Prostate gland (tissue), 2 donors: ENCODE measurements at places on chromosomes 1 and 21.

DNA sequence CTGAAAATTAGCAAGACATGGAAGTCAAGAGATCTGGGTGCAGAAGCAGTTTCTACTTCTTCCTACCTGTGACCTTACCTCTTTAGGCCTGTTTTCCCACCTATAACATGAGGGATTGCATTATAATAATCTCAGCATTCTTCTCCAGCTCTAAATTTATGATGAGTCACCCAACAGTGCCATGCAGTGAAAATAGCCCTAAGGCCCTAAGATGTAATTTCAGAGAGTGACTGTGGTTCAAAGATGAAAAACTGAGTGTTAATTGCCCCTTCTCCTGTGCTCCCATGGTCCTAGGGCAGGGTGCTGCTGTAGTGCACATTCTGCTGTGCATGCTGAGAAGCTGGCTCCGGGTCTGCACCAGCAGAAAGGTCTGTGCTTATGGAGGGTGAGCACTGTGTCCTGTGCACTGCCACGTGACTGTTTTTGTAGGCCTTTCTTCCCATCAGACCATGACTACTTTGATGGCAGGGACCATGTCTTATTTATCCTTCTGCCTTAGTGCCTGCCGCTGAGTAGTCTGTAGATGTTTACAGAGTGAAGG is 29.7 kb downstream of the JUN start:
- no peak for DNase-seq

GRCh38 chr1:2229037-2229864 is 1.1 kb downstream of the SKI start:
- DNase-seq, result peak; percentile 69

- DNase-seq, result no peak
Measured at GRCh38 chr1:5939271-5940170, 52.7 kb downstream of the NPHP4 start.

GRCh38 chr1:165174491-165174890 is 182.0 kb downstream of the LMX1A start:
- DNase-seq, result peak; percentile 11

- DNase-seq, result peak; percentile 27
Measured at GRCh38 chr1:37808369-37809319, 636 bp upstream of the YRDC start.

DNA sequence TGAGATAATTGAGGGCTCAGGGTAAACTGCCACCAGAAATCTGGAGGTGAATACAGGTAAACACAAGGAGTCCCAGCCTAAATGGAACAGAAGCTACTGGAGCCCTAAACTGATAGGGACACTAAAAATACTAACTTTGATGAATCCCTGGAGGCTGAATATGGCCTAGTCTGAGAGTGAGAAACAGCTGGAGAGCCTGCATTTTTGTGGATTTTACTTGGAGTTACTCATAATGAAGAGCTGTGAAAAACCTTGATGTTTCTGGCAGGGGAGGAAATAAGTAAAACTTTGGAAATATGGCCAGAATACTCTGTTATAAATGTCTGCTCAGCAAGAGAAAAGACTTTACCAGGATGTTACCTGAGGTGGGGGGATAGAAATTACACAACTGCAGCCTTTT is 164.4 kb downstream of the LIPI start:
- DNase-seq, result no peak

DNA sequence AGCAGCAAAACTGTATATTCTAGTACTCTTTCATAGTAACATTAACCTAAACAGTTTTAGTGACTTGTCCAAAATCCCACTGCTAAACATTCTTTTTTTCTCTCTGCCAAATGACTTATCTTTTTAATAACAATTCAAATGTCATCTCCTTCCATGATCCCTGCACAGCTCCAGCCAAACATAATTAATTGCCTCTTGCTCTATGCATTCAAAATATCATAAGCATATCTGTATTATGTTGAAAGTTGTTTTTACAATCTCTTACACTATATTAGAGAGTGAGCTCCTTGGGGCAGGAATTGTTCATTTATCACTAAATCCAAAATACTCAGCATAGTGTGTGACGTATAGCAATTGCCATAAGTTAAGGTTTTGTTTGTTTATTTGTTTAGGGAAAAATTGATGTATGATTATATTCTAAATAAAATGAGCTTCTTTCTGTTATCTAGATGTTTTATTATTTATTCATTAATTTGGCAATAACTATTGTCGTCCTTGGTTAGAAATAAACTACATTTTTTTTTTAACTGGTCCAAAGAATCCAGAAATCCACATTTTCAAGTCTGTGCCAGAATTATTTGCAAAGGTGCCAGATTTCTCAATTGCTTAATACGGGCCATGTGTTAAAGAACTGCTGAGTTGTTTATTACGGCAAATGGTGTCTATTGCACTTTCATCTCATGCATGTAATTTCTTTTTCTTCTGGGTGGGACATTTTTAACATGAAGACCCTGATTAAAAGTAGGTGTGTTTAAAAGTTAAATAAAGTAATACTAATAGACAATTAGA is 577.2 kb upstream of the ZRANB2 start:
- no peak for DNase-seq

DNA sequence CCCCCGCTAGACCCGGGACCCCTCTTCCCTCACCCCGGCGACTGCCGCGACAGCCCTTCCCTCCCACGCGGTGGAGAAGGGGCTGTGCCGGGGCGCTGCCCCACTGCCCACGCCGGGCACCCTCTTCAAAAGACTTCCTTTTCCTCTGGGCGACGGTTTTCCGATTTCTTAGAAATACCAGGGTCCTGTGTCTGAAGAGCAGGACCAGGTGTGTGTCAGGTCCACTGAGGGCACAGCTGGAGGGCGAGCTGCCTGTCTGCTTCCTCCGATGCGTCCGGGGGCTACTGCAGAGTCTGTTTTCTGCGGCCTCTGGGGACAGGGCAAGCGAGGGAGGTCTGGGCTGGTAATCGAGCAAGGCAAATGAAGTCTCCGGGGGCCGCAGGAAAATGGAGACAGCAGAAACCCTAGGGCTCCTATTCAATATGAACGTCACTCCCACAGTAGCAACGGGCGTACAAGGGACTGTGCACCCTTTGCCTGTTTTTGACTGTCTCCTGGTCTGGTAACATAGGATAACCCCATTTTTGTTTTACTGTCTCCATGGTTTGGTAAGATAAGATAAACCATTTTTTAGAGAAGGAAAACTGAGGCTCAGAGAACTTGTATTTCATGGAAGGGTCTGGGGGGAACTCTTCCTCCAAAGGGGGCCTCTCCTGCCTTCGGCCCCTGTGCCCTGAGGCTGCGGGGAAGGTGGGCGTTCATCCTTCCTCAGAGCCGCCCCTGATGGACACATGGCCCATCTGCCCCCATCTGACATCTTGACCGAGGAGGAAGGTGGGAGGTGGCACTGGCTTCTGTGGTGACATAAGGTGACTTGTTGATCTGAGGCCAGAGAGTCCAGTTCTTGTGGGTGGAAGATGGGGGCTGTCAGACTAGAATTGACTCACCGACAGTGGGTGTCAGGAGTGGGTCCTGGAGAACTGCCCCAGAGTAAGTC is 970 bp downstream of the TNFRSF1B start:
- no peak for DNase-seq

DNA sequence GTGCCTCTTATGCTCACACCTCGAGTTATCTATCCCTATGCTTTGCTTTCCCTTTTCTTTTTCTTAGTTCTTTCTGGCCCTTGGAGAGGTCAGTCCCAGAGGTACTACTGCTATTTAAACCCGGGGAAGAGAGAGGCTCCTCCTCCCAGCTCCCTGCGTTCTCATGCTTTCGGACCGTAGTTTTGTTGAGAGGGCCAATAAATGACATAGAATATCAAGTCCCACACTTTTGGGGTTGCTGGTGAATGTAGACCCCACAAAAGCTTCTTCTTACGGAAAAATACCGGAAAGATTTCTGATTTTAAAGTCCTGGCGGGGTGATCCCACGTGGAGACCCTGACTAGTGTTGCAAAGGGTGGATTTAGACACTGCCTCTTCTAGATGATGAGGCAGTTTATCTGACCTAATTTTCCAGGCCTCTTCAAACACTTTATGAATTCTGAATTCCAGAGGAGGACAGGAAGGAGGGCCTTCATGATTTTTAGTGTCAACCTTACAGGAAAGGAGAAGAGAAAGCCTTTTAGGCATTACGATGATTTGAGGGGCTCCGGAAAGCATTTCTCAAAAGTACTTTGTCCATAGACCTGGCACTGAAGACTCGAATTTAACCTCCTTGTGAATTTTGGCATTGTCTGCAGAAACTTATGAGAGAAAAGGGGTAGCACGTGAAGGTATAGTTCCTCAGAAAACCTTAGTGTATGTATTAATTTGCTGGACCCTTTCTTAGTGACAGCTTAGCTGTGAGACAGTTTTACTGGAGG is 694 bp downstream of the TMEM167B start:
- peak; percentile 12 for DNase-seq

GRCh38 chr1:145858901-145859490 is at the start of gene PIAS3:
TSS of gene PIAS3 (minus strand) at chr1:145859081. CDS start at chr1:145858990, 91 bp downstream.
- DNase-seq, result peak; percentile 96

DNA sequence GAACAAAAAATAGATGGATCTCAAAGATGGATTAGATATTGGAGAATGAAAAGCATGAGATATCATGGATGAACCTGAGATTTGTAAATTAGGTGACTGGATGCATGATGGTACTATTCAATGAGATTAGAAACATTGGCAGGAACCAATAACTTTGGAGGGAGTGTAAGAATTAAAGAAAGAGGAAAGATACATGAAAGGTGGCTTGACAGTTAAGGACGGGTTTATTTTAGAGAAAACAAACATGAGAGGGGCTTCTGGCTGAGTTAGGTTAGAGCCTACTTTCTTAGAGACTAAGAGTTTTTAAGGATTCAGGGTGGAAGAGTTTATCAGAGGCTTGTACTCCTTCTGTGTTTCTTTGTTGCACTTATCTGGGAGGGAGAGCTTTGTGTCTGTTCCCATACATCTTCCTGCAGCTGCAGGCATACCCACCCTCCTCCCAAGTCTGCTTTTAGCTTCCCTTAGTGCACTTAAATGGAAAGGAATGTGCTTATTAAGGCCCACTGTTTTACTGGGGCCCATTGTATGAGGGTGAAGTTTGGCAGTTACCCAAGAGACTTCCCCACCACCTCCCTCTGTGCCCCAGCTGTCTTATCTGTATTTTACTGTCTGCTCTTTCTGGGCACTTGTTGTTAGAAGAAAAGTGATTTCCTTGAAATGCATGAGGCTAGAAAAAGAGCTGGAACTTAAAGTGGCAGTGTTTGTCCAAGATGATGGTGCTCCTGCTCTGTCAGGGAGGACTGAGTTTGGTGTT is 26.1 kb upstream of the CR2 start:
- no peak for DNase-seq

DNA sequence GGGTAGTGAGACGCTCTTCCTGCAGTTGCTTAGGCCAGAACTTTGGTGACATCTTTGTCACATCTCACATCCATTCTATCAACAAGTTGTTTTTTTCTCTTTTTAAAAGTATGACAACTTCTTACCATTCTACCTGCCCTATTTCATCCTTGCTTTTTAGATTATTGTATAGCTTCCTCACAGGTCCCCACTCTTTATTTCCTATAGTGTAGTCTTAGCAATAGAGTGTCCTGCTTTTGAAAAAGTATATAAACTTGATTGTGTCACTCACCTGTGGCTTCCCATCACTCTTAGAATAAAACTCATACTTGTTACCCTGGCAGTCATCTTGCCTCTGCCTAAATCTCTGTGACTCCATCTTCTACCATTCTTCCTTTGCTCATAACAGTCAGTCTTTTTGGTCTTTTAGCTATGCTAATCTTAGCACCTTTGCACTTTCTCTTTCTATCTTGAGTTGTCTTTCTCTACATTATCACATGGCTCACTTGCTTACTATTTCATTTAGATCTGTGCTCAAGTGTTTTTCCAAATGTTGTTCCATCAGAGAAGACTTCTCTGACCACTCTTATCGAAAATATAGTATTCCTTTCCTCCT is 9.5 kb downstream of the CDC73 start:
- DNase-seq, result no peak

- no peak for DNase-seq
Measured at GRCh38 chr21:39662411-39662953, 49.7 kb downstream of the B3GALT5 start.

GRCh38 chr1:109050228-109050995 is 8.5 kb upstream of the WDR47 start:
- no peak for DNase-seq

DNA sequence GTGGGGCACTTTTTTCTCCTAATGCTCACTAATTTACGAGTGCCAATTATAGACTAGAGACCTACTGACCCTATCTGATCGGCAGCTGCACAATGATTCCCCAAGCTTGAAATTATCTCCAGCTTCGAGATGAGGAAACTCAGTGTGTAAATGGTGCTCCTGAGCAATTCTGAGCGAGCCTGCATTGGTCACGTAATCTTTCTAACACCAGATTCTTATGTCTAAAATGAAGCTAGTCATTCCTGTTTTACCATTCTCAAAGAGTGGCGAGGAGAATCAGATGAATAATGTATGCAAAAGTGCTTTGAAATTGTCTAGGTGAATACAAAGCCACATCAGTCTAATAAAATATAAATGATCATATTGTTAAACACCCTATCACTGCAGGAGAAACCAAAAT is 318.1 kb upstream of the FAM78B start:
- DNase-seq, result no peak

DNA sequence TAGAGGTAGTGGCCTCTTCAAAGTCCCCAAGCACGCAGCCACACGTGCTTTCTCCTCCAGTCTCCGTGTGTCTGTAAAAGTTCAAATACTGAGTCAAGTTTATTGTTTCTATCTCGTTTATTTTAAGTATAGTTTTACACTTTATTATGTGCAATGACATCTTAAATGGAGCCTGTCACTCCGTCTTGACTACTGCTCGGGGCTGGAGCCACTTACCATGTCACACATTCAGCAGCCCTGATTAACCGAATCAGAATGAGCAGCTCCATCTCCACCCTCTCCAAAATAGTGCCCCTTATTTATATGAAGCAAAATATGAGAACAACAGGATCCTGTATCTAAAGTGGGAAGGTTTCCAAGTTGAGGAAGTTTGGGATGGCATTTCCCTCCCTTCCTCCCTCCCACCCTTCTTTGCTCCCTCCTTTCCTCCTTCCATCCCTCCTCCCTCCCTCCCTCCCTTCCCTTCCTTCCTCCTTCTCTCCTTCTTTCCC is 201.0 kb downstream of the PBX1 start:
- DNase-seq, result no peak

DNA sequence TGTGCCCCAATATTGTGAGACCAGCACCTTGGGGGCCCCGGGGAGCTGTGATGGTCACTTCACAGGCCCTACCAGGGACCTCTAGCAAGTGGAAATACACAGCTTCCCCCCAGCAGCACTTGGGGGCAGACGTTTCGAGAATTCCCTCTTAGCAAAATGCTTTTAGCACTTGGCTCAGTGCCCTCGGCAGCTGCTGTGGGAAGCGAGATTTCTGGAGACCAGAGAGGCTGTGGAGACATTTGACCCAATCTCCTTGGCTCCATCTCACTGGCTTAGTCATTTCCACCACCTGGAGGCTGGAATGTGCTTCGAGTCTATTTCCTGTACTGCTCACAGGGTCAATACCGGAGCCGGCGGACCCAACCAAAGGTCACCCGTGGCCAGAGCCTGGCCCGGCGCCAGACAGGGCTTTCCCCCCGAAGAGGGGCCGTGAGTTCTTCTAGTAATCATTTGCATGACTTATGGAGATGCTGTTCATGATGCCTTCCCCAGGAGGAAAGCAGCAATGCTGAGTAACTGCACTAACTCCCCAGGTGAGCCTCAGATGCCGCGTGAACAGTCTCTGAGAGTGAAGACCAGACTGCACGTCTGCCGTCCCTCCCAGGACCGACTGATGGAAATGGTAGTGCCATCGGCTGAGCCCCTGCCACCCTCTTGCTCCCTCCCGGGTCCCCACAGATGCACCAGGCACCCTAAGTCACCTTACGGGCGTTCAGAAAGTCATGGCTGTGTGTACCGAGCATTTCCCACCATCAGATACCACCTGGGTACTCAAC is 4.4 kb upstream of the C2CD2 start:
- no peak for DNase-seq
